ENCODE measurements at places on chromosomes 12 and 14. TPM values are rescaled to one million over a fixed set of nuclear protein-coding genes. Genes with fewer than 3 reads are reported as not detected.

CCDC184 gene
- 5.6 TPM for total RNA-seq

LRTM2 gene
- not detected for total RNA-seq

EGLN3 gene
- 11.4 TPM for total RNA-seq

RERG gene
- total RNA-seq, result 92.3 TPM

SIVA1 gene
- 218 TPM for total RNA-seq

KLHDC1 gene
- 11.4 TPM for total RNA-seq

KICS2 gene
- 5.7 TPM for total RNA-seq

CHFR gene
- total RNA-seq, result 72.3 TPM

P2RX2 gene
- total RNA-seq, result not detected

COX8C gene
- total RNA-seq, result not detected

LHX5 gene
- not detected for total RNA-seq

GRCh38 chr14:33908540-33909223, 42.2 kb downstream of the EGLN3 start:
- DNase-seq, result no peak

DNA sequence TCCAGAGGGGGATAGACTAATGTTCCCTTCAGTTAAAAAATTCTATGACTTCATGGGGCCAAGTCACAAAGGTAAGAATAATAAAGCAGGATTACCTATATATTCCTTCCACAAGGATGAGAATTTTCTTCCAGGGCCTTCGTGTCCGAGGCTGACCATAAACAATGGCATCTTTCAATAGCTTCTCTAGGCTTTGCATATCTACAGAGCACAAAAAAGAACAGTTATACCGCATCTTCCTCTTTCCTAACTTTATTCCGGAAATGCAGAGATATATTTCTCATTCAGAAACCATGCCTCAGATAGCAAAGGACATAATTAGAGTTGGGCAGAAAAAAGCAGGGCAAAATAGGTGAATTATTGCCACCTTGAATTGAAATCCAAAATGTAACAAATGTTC, 58.3 kb upstream of the ISM2 start:
- no peak for DNase-seq

GRCh38 chr12:13788626-13789025, 192.8 kb downstream of the GRIN2B start:
- no peak for DNase-seq

DNA sequence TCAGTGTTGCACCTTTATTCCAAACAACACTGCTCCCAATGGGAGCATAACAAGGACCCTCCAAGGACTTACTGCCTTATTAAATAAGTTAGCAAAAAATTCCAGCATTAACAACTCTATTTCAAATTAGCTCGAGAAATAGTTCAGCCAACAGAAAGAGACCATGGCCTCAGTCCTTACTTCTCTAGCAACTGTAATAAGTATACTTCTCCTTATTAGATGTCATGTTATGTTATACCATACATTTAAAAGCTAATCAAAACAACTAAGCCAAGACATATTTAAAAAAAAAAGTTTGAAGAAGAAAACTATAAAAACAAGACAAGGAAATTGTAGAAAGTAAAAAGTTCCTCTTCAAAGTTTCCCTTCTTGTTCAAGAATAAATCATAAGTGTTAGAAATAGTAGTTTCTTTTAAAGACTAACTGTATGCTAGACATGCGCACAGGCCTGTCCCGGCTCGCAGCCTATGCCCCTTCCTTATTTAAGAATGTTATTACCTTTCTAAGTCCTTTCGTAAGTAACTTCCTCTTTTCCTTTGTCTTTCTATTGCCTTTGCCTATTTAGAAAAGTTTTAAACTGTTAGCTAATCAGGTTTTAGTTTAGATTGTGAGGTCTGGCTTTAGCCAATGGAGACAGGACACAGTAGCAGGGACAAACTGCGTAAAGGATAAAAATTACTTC, 68.6 kb downstream of the RESF1 start:
- DNase-seq, result no peak

DNA sequence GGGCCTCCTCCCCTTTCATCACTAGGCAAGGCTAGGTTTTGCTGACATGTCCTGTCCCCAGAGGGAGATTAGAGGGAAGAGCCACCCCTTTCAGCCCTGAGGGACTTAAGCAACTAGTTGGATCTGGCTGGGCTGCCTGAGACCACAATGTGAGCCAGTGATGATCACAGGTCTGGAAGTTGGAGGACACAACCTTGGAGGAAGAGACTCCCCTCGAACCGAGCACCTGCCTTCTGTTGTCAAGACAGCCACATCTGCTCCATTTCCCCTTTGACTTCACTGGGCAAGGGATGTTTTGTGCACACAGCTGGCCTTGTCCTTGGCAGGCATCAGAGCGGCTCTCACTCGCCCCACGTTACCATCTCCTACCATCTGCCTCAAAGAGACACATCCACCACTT, 31.4 kb downstream of the MVK start:
- no peak for DNase-seq

GRCh38 chr12:50285253-50285652, 1.9 kb upstream of the LIMA1 start:
- no peak for DNase-seq

DNA sequence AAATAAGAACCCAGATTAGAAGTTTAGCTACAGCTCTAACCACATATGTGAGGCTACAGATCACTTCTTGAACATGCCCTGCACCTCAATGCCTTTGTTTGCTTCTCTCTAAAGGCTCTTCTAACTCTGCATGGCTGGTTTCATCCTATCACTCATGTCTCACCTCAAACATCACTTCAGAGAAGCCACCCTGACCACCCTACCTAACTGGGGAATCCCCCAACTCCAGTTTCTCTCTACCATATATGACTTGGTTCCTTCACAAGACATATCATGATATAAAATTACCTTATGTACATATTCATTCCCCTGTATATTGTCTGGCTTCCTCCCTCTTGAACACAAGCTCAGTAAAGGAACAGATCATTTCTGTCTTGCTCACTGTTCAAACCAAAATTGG, 250.2 kb upstream of the GRIP1 start:
- DNase-seq, result no peak

DNA sequence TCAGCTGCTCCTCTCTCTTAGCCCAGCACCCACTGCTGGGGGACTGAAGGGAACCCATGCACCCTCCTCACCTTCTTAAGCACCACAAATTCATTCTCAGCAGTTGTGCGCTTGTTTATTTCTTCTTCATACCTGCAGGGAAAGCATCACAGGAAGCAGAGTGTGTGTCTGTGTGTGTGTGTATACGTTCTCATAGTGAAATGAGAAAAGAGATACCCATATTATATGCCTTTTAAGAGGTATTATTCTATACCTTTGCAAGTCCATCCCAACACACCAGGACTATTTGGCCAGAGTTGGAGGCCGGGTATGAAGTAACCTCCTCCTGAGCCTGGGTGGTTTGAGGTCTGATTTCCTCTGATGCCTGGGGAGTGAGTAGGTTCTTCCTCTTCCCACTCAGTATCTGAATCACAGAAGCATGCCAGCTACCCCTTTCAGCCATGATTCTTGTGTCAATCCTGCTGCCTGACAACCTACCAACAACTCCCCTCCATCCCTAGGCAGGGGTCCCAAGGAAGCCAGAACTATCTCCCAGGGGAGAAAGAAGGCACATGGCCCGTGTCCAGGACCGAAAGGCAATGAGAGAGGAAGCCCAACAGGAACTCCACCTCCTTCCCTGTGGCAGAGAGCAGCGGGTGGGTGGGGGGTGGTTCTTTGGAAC, 3.0 kb downstream of the KRT73 start:
- no peak for DNase-seq

- no peak for DNase-seq
Measured at GRCh38 chr12:19577281-19577530, 137.9 kb downstream of the AEBP2 start.

- DNase-seq, result no peak
Measured at GRCh38 chr12:70919597-70920035, 922 bp downstream of the PTPRR start.

DNA sequence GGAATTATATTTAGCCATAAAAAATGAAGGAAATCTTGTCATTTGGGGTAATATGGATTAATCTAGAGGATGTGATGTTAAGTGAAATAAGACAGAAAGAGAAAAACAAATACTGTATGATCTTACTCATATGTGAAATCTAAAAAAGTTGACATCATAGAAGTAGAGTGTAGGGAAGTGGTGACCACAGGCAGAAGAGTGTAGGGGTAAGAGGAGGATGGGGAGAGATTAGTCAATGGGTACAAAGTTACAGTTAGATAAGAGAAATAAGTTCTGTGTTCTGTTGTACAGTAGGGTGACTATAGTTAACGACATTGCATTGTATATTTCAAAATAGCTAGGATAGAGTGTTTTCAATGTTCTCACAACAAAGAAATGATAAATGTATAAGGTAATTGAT, 87.0 kb downstream of the TSHR start:
- DNase-seq, result no peak

- DNase-seq, result no peak
Measured at GRCh38 chr14:101862177-101862576, 100.7 kb downstream of the PPP2R5C start.

GRCh38 chr12:66629138-66629870, 49.6 kb downstream of the GRIP1 start:
- no peak for DNase-seq

DNA sequence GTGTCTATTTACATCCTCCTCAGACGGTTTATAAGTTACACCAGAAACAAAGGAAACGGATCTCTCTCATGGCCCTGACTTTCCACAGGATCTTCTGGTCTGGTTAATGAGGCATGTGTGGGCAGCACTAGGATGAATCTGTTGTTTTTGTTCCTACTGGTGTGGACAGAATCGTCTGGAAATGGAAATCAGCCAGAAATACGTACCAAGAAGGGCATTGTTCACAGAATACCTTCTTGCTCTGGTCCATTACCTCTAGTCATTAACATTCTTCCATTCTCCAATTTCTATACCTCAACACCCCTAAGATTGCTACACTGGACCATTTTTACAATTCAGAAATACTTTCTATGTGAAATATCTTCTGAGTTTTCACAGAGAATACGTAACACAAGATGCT, 86.0 kb downstream of the TPH2 start:
- no peak for DNase-seq

GRCh38 chr12:14514154-14514842, 53.4 kb downstream of the PLBD1 start:
- no peak for DNase-seq

GRCh38 chr12:21771311-21771710, 3.2 kb downstream of the KCNJ8 start:
- no peak for DNase-seq

DNA sequence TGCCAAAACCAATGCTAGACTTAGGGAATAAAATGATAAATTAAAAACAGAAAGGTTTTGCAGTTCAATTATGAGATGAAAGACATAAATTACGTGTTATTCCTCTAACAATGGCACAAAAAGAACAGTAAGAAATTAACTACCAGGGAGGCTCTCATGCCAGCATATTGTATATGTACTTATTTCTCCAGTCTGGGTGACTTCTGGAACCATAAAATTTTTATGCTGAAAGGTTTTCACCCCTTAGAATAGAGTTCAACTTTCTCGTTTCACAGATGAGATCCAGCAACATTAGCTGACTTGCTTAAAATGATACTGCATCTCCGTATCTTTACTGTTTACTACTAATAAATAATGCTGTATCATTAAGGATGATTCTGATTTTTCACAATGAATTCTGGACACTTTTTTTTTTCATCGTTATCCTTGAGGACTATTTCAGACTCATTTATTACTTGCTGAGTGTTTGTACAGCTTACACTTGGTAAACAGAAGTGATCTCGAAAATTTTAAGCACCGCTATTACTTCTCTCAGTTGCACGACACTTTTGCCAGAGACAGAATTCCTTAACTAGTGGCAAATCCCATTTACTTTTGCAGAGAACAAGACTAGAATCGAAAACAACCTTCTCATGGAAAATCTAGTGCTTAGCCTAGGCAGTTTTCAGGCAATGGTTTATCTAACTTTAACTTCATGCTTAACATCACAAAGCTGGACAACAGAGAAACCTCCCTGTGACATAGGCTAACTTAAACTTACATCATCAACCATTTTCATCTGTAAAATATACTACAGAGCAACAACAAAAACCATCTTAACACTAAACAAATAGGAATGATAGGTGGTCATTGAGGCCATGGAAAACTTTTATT, 2.7 kb downstream of the RSRC2 start:
- DNase-seq, result no peak

DNA sequence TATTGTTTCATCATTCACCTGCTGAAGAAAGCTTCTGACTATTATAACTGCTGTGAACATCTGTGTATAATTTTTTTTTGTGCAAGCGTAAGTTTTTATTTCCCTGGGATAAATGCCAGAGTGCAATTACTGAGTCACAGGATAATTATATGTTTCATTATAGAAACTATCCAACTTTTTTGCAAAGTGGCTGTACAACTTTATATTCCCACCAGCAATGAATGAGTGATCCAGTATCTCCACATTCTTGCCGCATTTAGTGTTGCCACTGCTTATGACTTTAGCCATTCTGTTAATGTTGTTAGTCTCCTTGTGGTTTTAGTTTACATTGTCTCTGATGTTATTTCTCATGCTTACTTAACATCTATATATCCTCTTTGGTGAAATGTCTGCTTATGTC, 88.1 kb upstream of the CCDC175 start:
- DNase-seq, result no peak

GRCh38 chr12:53333845-53334244, 2.3 kb downstream of the SP7 start:
- no peak for DNase-seq

- no peak for DNase-seq
Measured at GRCh38 chr12:74722709-74723108, 185.1 kb downstream of the ATXN7L3B start.

GRCh38 chr12:64088431-64089349, 133.4 kb downstream of the KICS2 start:
- no peak for DNase-seq

DNA sequence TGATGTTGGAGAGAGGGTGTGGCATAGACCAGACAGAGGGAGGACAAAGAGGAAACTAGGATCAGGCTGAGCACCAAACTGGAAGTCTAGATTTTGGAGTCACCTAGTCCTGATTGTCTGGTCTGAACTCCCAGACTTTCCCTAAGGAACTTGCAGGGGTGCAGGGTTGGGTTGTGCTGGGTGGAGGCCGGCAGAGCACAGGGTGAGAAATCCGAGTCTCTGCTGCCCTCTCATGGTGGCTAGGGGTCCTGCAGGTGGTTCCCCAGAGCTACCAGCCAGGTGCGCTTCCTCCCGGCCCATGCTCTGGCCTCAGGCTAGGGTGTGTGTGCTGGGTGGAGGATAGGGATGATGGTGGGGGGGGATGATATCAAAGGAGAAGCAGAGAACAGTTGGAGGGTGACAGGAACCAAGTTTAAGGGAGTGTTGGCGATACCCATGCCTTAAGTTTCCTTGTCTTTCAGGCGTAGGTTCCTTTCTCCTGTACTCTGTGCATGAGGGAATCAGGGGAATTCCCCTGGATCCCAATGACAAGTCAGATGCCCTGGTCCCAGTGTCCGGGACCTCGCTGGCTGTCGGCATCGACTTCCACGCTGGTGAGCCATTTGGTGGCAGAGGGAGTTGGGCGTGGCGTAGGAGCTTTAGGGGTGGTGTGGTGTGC, 33.5 kb upstream of the NXPH4 start:
- no peak for DNase-seq

- no peak for DNase-seq
Measured at GRCh38 chr14:90276646-90277367, 20.5 kb downstream of the PSMC1 start.

GRCh38 chr12:3469711-3470110, 21.3 kb upstream of the PRMT8 start:
- no peak for DNase-seq

Data from thoracic aorta (tissue), 2 donors.